ENCODE measurements at places on chromosomes 12 and 14. TPM values are rescaled to one million over a fixed set of nuclear protein-coding genes. Genes with fewer than 3 reads are reported as not detected.

DNA sequence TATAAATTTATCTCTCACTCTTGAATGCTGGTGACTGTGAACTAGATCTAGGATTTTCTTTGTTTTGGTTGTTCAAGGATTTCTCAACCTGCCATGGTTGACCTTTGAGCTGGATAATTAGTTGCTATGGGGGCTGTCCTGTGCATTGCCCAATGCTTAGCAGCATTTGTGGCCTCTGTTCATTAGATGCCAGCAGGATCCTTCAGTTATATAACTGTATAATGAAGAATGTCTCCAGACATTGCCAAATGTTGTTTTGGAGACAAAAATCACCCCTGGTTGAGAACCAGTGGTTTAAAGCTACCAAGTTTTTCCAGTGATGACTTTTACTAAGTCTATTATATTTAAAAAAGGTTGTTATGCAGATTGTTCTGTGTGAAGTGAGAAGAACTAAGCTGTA lies 147.9 kb upstream of the STXBP6 start:
- no peak for DNase-seq

DNA sequence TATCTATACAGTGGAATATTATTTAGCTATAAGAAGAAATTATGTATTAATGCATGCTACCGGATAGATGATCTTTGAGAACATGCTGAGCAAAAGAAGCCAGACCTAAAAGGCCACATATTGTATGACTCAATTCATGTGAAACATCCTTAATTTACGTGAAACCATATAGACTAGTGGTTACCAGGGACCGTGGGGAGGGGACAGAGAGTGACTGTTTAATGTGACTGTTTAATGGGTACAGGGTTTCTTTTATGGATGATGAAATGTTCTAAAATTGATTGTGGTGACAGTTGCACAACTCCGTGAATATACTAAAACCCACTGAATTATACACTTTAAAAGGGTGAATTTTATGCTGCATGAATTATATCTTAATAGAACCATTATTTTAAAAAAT lies 8.5 kb upstream of the BCL7A start:
- DNase-seq: no peak

- no peak for DNase-seq
Measured at GRCh38 chr14:101087614-101088394, 184.3 kb upstream of the RTL1 start.

GRCh38 chr14:93930989-93931307 lies 3.8 kb downstream of the FAM181A start:
- DNase-seq: no peak

DNA sequence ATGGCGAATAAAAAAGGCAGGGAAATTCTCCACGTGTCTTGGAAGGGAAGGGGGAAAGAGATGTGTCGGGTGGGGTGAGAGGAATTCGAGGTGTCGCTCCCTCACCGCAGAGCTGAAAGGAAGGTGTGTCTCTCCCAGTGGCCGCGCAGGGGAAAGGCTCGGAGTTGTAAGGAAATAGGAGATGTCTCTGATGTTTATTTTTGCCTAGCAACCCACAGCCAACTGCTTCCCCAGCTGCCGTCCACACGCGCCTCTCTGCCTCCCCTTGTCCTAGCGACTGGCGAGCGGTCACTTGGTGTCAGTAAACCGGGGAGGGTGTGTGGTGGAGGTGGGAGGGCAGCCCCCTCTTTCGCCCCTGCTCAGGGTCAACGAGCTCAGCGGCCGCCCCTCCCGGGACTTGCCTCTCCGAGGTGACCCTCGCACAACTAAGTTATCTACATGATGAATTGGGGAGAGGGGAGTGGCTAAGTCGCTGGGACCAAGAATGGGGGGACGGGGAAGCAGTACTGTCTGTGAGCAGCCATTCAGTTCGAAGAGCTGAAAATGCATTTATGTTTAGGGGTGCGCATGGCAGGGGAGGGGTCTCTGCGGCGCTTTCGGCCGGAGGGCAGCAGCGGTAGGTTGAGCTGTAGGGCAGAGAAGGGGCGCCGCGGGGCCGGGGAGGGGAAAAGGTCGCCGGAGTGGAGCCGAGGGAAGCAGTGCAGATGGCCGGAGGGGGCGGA lies 585 bp upstream of the DYRK2 start:
- no peak for DNase-seq

DNA sequence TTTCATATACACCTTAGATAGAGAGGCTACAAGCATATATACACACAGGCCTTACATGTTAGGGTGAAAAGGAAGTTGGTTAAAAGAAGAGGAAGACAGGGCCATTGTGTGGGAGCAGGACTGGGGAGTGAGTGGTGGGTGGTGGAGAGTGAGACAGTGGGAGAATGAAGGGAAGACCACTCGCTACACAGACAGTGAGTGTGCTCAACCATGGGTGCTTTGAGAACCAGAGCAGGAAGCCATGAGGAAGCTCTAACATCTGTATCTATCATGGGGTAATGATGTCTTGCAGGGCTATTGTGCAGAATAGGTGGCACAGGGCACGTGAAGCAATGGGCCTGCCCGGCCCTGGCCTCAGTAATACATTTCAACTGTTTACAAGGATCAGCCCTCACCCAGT lies 11.4 kb upstream of the KRT74 start:
- no peak for DNase-seq

ACYP1 gene
- 21.3 TPM for total RNA-seq

PPP1R1A gene
- 0.23 TPM for total RNA-seq

SLC16A7 gene
- total RNA-seq: 0.33 TPM

Measured in Panc1 (cell line).